ENCODE measurements at places on chromosomes 1 and 21.

DNA sequence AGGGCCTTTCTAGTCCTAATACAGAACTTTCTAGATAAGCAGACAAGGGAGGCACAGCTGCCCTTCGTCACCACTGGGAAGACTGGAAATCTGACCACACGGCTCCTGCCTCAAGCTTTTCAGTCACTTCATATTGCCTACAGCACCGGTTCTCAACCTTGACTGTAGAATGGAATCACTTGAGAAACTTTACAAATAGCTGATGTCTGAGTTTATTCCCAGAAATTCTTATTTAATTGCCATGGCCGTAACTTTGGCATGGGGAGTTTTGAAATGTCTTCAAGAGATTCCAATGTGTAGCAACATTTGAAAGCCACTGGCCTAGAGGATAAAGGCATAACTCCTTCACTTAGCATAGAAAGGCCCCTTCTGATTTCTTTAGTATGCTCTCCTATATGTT lies 42.4 kb upstream of the STMN1 start:
- DNase-seq, result no peak

GRCh38 chr1:17348593-17349234 lies 23.3 kb upstream of the PADI6 start:
- no peak for DNase-seq

DNA sequence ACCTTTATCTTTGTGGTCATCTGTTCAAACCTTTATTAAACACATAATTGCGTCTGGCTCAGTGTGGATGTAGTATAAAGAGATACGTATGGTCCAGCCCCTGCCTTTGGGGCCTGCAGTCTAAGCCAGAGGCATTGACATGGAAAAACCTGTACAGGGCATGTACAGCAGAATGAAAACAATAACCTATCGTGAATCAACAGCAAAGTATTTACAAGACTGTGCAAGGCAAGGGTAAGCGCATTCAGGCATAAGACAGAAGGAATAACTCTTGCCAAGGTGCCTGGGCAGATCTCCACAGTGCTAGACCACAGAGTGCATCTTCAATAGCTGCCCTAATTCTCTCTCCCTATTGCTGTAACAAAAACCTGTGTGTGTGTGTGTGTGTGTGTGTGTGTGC lies 35.5 kb downstream of the KIRREL1 start:
- peak; percentile 68 for DNase-seq

GRCh38 chr1:98260839-98261238 lies 340.0 kb upstream of the DPYD start:
- DNase-seq, result no peak

DNA sequence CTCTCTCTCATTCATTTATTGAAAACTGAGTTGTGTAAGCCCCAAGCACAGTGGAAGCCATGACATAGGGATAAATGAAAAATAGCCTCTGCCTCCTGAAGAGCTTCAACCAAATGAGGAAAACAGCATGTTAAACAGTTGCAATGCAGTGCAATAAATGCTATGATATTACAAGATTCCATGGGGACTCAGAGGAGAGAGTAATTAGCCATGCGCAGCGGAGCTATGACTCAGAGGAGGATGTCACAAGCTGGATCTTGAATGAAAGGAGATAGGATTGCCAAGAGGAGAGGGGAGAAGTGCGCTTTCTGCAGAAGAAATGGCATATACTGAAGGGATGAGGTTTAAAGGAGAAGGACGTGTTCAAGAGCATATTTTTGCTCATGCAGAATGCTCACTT lies 231.3 kb upstream of the PLXNA2 start:
- peak; percentile 70 for DNase-seq

DNA sequence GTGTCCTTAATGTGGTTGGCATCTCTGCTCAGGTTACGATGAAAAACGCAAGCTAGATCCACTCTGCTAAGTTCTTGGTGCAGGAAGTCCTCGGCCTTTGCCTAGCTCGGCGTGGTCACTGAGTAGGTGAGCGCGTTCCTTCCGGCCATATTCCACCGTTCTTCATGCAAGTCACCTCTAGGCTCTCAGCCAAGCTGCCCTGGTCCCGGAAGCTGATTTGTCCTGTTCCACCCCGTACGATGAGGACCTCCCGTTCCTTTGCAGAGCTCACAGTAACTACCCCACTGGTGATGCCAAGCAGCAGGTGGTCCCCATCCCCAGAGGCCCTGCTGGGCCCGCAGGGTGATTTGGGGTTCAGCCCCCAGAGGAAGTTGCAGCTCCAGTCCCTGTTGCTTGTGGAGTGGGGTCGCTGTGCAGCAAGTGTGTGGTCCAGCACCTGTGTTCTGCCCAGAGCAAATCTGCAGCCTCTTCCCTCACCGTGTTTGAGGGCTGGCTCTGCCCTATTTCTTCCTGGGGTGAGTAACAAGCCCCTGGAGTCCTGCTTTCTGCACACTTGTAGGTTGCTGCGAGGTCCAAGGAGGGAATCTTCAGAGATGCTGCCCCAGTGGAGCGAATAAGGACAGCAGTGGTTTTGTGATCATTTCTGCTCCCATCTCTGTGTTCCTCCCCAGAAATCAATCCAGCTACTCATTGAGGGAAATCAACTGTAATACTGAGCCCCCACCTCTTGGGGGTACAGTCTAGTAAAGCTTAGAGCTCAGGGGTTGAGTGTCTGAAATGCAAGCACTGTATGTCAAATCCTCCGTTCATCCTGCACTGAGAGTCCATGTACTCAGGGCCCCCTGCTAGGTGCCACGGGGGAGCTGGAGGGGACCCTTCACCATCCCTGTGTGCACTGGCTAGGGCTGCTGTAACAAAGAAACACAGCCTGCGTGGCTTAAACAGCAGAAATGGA lies 2.3 kb downstream of the UMODL1 start:
- DNase-seq, result no peak

- DNase-seq, result peak; percentile 92
Measured at GRCh38 chr1:234722904-234723720, 113.1 kb upstream of the IRF2BP2 start.

DNA sequence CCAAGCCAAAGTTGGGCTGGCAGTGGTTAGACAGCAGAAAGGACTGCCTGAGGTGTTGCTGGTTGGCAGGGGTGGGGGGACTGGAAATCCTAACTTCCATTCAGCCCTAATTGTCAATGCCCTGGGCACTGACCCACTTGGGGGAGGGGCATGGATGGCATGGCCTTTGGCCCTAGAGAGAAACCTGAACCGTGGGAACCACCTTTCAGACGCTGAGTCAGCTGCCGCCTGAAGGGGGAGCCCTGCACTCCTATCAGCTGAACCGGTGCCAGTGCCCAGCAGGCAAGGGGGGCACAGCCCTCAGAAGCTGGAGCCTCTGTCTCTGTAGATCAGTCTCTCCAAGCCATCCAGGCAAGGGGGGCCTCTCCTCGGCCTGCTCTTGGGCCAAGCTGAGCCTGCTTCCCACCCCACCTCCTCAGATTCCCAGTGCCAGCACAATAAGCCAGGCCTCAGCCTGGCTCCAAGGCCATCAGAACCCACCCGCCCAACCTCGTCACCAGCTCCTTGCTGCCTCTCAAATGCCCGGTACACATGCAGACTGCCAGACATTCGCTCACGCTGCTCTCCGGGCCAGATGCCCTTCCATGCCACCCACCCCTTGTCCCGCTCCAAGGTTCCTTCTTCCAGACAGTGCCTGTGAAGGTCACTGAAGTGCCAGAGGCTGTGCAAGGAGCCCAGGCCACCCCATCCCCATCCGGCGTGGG lies 11.6 kb downstream of the TINAGL1 start:
- DNase-seq, result peak; percentile 32

GRCh38 chr21:45465105-45465504 lies 60.1 kb downstream of the COL18A1 start:
- no peak for DNase-seq

DNA sequence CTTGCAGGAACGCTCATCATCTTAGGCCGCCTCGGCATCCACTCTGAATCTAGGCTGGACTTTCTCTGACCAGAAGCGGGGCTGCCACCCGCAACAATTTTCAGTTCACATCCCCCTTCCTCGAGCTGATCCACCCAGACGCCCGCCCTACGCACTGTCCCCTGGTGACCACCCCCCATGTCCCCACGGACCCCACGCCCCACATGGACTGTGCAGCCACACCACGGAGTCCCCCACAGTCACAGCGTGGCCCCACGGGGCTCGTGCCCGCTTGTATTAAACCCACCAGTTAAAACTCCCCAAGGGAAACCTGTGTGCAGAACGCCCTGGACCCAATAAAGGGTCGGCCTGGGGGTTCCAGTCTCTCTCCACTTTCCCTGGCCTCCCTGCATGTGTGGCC lies 13.0 kb upstream of the C1QTNF12 start:
- DNase-seq, result no peak

Data from fibroblast of upper back skin (primary cell).